Fibroblast of villous mesenchyme (primary cell): ENCODE measurements at places on chromosomes 5 and 9. TPM values are rescaled to one million over a fixed set of nuclear protein-coding genes. Genes with fewer than 3 reads are reported as not detected.

Gene IRGM
- 0.32 TPM in 1 of 2 replicates, not detected in the other for total RNA-seq

Gene OCLN
- 0.43 and 0.64 TPM in 2 replicates for total RNA-seq

Gene PNPLA7
- 0.64 and 1.3 TPM in 2 replicates for total RNA-seq

Gene C5orf24
- 46.4 and 59.6 TPM in 2 replicates for total RNA-seq

Gene TMEM203
- 33.2 and 40.2 TPM in 2 replicates for total RNA-seq

Gene ENTREP1
- total RNA-seq = under 0.01 TPM in 1 of 2 replicates, not detected in the other

Gene TNFSF8
- not detected in 2 replicates for total RNA-seq

Gene PCDHAC2
- under 0.01 TPM in 2 replicates for total RNA-seq

Gene JAKMIP2
- total RNA-seq = 3.2 and 3.5 TPM in 2 replicates

Gene TAF11L5
- total RNA-seq = not detected in 2 replicates

Gene TRAF1
- total RNA-seq = 0.86 and 1.6 TPM in 2 replicates

Gene ACER2
- total RNA-seq = 0.64 and 4.7 TPM in 2 replicates

Gene UNC13B
- total RNA-seq = 17.4 and 23.7 TPM in 2 replicates

Gene RNF208
- under 0.01 TPM in 1 of 2 replicates, not detected in the other for total RNA-seq

Gene NUTM2F
- total RNA-seq = not detected in 2 replicates

Gene ACOT12
- total RNA-seq = not detected in 2 replicates

Gene NR2F1
- 29.8 and 68.3 TPM in 2 replicates for total RNA-seq

Gene ADAMTS19
- total RNA-seq = 8.7 and 9.5 TPM in 2 replicates

Gene UNC5A
- not detected in 2 replicates for total RNA-seq

Gene COMMD10
- total RNA-seq = 26.4 and 38.9 TPM in 2 replicates

Gene HNRNPAB
- total RNA-seq = 52.8 and 63.5 TPM in 2 replicates

Gene PCDHGA10
- total RNA-seq = 11.7 and 12.2 TPM in 2 replicates

Gene OTP
- total RNA-seq = not detected in 2 replicates

Gene MARVELD2
- total RNA-seq = 2.3 and 3.9 TPM in 2 replicates

Gene BAAT
- under 0.01 TPM in 1 of 2 replicates, not detected in the other for total RNA-seq

Gene SLC36A3
- total RNA-seq = not detected in 2 replicates

Gene CD14
- total RNA-seq = 0.97 and 2.2 TPM in 2 replicates

Gene DOCK8
- total RNA-seq = 0.32 and 2.6 TPM in 2 replicates

Gene PCDHB5
- total RNA-seq = under 0.01 and 0.32 TPM in 2 replicates

Gene SELENOP
- total RNA-seq = 15.5 and 31.1 TPM in 2 replicates
